ENCODE measurements at places on chromosomes 12 and 14.

DNA sequence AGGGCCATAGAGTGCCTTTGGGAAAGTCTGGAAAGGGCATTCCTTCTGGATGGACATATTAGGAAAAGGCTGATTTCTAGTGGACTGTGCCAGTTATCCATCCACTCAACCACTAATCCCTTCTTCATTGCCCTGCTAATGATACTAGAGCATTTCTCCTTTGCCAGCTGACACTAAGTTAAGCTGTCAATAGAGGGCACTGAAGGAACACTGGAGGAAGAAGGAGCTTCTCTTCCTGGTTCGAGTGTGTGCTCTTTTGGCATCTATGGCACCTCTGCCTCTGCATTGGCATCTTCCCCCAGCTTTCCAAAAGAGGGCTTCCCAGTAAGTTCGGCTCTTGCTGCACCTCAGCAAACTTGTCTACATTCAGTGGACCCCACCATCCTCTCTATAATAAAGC is 165.4 kb downstream of the DERA start:
- no peak for DNase-seq

- DNase-seq = no peak
Observed at GRCh38 chr14:31967669-31967975, 109.5 kb upstream of the ARHGAP5 start.

GRCh38 chr12:108112832-108113556 is 16.1 kb upstream of the WSCD2 start:
- no peak for DNase-seq

- no peak for DNase-seq
Observed at GRCh38 chr14:61033855-61034254, 52.8 kb downstream of the SLC38A6 start.

DNA sequence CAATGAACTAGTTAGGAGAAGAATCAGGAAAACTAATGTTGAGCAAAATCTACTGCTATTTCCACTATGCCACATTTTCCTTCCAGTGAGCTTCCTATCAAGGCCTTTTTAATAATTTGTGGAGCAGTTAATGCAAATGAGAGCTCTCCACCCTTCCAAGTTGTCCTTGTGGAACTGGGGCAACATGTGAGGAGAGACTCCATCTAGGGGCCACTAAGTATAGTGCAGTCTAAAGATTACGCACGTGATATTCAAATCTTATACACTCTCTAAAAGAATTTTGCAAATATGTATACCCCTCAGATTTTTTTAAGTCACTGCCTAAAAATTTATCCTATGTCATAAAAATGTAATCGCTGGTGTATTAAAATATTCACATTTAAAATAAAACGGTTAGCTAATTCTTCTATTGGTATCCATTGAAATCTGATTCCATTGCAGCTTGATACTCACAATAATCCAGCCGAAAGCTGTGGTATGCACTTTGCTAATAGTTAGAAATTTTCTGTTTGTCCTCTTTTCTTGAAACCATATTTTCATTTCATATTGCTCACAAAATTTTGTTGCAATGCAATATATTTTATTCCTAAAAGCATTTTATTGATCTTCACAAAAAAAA is 100.1 kb downstream of the PAH start:
- no peak for DNase-seq

DNA sequence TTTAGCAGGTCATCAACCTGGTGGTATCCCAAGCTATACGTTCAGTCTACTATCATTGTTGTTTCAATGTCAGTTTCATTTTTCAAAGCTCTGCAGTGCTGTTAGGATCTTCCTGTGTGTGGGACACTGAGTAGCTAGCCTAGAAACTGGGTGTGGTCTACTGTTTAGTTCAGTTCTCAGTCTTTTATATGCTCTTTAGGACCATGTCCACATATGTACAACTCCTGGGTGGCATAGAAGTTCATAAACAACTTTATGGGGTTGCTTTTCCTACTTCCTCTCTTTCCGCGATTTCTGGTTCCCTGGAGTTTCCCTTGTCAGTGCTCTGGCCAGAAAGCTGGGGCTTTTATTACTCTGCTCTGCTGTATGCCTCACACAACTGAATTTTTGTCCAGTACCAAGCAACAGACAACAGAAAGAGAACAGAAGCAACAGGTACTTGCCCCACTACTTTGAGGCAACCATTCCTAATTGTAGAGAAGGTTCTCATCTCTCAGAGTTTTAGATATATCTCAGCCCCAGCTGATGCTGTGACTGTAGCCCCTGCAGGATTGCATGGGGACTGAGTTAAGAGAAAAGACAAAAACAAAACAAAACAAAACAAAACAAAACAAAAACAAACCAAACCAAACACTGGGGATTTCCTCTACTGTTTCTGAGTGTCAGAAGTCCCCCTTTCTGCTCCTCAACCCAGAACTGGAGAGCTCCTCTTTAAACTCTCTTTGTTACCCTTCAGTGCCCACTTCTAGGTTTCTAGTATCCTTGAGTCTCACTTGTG is 30.3 kb downstream of the MIS18BP1 start:
- no peak for DNase-seq

GRCh38 chr12:114697243-114697716 is 13.3 kb upstream of the TBX3 start:
- no peak for DNase-seq

DNA sequence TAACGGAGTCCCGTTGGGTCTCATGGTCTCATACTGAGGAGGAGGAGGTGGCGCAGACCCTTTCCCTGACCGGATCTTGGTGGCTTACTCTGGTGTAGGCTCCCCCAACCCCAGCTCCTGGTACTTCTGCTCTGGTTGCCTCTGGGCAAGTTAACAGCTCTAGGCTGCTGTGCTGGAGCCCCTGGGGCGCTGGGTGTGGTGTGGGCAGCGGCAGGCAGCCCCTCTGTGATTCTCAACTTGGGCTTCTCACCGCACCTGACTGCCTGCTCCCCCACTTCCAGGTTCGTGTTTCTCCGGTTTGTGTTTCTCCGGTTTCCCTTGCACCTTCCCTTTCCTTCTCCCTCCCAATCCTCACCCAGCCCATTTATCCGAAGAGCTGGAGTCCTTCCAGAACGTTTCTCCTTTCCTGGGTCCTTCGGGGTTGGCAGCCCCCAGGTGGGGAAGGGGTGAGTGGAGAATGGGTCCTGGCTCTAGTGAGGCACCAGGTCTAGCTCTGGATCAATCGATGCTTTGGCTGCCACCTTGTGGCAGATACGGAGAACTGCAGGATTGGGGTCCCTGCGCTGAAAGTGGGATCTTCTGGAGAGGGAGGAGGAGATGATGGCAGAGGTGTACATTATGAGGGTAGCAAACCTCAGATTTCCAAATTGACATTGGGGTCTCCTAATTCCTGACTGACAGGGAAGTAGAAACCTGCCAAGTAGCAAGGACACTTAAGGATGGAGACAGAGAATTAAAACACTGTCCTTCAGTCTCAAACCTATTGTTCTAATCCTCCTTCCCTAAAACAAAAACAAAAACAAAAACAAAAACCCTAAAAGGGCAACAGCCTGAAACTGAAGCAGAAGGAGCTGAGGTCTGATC is 8.3 kb downstream of the CISTR start:
- peak; percentile 15 for DNase-seq

DNA sequence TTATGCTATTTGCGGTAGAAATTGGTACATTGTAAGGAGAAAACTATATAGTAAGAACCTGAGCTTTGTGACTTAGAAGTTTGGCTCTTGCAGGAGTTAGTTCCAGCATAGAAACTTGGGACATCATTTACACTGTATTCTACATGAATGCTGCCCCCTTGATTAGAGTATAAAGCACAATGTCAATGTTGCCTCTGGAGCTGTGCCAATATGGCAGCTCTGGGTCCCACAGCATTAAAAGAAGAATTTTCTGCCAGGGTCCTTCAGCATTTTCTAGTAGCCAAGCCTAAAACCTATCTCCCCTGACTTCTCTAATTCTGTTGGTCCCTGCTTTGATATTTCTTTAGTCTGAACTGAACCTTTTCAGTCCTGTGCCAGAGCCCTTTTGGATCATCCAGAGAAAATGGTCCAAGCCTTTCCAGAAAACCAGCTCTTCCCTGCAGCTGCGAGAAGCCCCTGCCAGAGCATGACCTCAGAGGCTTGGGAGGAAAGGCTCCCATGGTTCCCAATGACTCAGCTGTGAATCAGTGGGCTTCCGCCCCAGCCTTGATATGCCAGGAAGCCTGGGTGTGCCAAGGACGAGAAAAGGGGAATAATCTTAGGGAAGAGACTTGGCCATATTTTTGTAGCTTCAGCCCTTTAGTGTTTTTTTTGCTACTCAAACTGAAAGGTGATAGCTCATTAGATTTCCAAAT is 43.2 kb downstream of the PLEKHG7 start:
- peak; percentile 6 for DNase-seq

DNA sequence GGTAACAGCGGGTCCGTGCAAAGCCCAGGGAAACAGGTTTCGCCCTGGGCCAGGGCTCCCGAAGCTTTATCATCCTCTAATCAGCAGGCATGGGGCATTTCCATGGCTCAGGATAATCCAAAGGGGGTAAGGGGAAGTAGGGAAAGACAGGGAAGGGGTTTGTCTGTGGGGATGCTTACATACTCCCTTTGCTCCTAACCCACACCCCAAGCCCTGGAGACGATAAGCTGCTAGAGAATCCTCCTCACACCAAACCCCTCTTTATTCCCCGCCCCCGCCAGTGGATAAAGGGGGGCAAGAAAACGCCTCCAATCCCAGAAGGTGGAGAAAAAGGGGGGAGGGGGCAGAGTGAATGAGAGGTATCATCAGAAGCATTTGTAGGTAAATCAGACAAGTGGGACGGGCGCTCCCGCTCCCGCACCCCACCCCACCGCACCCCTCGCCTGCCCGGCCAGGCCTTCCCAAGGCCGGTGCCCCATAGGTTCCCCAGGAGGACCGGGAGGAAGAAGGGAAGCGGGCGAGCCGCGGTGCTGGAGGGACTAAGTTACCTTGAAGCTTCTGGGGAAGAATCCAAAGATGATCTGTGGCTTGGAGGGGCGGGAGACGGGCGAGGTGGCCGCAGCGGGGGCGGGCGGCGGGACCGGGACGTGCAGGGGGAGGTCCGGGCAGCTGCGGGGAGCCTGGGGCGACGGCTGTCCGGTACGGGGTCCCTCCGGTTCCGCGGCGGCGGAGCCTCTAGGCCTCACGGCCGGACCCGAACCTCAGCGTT is 762 bp downstream of the PPP2R5E start:
- DNase-seq = no peak

- DNase-seq = no peak
Observed at GRCh38 chr12:65430571-65431306, 152.3 kb downstream of the MSRB3 start.

DNA sequence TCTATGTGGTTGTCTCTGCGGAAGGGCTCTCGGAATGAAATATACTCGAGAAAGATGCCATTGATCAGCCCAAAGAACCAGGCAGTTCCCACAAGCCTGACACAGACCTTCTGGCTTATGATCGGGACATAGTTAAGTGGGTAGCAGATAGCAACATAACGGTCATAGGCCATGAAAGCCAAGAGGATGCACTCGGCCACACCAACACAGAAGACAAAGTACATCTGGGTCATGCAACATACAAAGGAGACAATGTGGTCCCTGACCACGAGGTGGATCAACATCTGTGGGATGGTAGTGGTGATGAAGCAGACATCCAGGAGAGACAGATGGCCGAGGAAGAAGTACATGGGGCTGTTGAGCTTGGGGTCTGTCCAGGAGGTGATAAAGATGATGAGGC is 326 bp downstream of the OR10AD1 start:
- no peak for DNase-seq

- DNase-seq = no peak
Observed at GRCh38 chr14:55190906-55191202, 531 bp downstream of the DLGAP5 start.

- DNase-seq = no peak
Observed at GRCh38 chr14:75493592-75494087, 28.6 kb upstream of the BATF start.

DNA sequence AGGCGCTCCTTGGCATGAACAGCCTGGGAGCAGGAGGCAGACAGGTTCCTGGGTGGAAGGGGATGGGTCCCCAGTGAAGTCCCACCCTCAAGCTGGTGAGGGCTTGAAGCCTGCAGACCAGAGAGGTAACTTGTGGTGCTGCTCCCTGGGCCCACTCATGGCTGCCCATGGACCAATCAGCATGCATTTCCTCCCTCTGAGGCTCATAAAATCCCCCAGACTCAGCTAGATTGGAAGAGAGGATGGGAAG is 50.2 kb downstream of the A2M start:
- no peak for DNase-seq

DNA sequence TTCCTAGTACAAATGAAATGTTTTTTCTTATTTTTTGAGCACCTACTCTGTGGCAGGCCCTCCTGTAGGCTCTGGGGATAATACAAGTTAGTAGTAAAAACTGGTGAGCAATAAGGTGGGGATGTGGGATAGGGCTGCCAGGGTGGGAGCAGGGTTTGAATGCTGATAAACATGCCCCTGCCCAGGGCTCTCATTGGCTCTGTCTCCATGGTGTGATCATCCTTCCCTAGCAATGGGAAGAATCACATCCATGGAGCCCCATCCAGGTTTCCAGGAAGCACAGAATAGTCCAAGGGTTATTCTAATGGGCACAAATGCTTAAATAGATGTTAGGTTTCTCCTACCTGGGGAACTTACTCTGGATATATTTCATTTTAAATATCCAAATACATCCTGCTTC is 45.5 kb downstream of the GIT2 start:
- no peak for DNase-seq

- DNase-seq = no peak
Observed at GRCh38 chr14:73027546-73027945, 640 bp upstream of the ZFYVE1 start.

DNA sequence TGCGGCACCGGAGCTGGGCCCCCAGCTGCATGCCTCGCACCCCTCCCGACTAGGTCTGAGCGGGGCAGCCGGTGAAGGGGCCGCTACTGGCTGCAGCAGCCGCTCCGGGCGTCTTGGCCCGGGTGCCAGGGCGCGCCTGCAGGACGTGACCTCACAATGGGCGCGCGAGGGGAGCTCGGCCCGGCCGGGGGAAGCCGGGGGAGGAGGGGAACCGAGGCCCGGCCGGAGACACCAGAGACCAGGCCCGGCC is 353 bp downstream of the BAG5 start:
- no peak for DNase-seq

DNA sequence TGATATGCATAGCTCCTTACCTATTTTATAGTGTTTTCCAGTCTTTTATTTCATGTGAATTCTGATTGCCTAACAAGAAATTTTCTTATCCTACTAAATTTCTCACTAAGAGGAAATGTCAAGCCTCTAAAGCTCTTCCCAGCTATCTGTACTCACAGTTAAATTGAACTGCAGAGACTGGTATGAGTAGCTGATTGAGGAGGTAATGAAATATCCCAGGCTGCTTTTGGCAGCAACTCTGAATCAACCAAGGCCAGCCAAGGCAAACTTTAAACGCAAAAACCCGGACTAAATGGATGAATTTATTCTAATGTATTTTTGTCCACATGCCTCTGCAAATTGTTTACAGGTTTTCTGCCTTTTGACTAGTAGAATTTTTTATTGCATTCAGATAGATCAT is 119.1 kb upstream of the PMCH start:
- no peak for DNase-seq

- no peak for DNase-seq
Observed at GRCh38 chr14:55249423-55249822, 21.8 kb upstream of the FBXO34 start.
